Left ventricle myocardium superior (tissue), 1 donor: ENCODE measurements at places on chromosomes 7 and 10. TPM values are rescaled to one million over a fixed set of nuclear protein-coding genes. Genes with fewer than 3 reads are reported as not detected.

Gene PNLIPRP3
- not detected for total RNA-seq

Gene KLLN
- 0.47 TPM for total RNA-seq

Gene CFAP69
- 4.2 TPM for total RNA-seq

Gene METTL27
- total RNA-seq, result 0.27 TPM

Gene KCND2
- total RNA-seq, result 0.07 TPM

Gene PON1
- not detected for total RNA-seq

Gene SP8
- total RNA-seq, result not detected

Gene TCERG1L
- total RNA-seq, result not detected

Gene ZNF467
- total RNA-seq, result 7.8 TPM

Gene BTBD16
- total RNA-seq, result not detected

Gene PTN
- 14.3 TPM for total RNA-seq

Gene ARL5B
- total RNA-seq, result 6.9 TPM

Gene CLRN3
- not detected for total RNA-seq

DNA sequence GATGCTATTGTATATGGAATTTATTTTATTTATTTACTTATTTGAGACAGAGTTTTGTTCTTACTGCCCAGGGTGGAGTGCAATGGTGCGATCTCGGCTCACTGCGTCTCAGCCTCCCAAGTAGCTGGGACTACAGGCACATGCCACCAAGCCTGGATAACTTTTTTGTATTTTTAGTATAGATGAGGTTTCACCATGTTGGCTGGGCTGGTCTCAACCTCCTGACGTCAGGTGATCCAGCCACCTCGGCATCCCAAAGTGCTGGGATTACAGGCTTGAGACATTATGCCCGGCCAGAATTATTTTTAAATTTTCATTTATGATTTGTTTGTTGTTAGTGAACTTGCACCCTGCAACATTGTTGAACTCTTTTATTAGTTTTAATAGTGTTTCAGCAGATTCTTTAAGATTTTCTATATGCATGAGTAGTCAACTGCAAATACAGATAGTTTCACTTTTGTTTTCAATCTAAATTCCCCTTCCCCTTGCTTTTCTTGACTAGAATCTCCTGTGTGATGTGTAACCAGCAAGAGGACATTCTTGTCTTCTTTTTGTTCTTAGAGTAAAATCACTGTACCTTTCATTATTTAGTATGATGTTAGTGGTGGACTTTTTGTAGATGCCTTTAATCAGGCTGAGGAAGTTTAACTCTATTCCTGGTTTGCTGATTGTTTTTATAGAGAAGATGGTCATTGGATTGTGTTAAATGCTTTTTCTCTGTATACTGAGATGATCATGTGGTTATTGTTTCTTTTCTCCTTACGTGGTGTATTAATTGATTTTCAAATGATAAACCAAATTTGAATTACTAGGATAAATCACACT, 27.8 kb downstream of the ZNF33A start:
- no peak for DNase-seq

GRCh38 chr7:109376576-109376975, 806.9 kb downstream of the DNAJB9 start:
- no peak for DNase-seq

- no peak for DNase-seq
Observed at GRCh38 chr7:13725591-13725990, 263.9 kb downstream of the ETV1 start.

DNA sequence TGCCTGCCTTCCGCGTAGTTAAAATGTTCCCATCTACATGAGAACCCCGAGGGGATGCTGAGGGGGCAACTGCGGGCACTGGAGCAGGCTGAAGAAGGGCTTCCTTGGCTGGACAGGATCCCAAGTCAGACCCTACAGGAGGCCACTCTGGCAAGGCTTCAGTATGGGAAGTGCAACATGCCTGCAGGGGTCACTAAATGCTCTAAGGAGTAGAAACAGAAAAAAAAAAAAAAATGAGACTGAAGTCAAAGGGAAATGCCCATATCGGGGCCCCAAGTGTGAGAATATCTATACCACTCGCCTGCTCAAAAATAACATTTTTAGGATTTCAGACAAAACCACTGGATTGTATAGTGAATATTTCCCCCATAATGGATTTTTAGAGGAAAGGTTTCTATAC, 33.5 kb downstream of the FAM204A start:
- DNase-seq, result no peak

- DNase-seq, result no peak
Observed at GRCh38 chr10:62900829-62901571, 84.8 kb upstream of the EGR2 start.

DNA sequence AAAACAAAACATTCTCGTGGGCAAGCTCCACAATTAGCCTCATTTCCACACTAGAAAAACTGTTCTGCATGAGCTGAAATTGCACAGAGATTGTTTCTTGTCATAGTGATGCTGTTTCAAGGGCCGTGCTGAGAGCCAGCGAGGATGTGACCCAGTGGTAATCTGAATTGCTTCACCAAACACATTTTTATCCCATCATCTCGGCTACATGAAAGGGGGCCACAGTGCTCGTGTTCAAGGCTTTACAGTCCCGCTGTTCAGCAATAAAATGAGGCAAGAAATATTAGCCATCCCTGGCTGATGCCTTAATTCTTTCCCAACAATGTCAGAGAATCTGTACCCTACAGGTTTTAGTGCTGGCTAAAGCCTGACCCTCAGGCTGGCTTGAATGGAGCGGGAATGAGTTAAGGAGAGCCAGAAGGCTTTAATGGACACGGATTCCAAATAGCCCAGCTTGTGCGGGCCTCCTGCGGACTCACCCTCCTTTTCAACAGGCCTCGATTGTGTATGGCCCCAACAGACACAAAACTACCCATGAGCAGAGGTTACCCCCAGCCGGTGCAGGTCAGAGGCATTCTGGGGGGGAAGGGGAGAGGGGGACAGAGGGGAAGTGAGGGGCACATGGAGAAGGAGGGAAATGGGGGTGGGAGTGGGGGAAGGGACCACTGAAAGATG, 2.0 kb upstream of the GDF10 start:
- no peak for DNase-seq

- no peak for DNase-seq
Observed at GRCh38 chr7:11290863-11291262, 317.2 kb downstream of the PHF14 start.

- no peak for DNase-seq
Observed at GRCh38 chr7:130758429-130759056, 24.5 kb upstream of the KLF14 start.

DNA sequence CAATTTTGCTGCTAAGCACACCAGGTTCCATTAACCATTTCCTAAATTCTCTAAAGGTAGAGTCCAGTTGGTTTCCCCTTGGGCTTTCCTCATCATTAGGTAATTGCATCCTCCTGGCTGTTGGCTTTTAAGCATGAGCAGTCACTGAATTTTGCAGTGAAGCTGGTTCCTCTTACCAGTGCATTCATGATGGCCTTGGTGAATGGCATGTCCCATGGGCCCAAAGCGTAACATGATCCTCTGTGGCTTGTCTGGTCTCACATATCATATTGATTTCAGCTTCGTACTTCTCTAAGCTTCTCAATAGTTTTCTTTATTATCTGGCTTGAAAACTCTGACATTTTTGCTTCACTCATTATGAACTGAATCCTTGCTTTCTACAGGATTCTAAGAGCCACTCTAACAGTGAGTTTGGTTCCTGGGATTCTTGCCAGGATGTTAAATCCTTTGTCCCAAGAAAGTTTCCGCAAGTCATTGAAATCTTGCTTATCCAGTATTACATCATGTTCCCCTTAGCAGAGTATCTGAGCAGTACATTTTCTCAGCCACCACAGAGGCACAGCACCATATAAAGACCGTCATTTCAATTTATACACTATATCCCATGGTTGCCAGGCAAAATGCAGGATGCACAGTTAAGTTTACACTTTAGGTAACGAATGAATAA, 134.2 kb downstream of the PTN start:
- DNase-seq, result no peak

GRCh38 chr10:119818889-119819270, 53.8 kb downstream of the MCMBP start:
- DNase-seq, result no peak

GRCh38 chr10:108204528-108205305, 1040.2 kb upstream of the SORCS1 start:
- DNase-seq, result no peak

DNA sequence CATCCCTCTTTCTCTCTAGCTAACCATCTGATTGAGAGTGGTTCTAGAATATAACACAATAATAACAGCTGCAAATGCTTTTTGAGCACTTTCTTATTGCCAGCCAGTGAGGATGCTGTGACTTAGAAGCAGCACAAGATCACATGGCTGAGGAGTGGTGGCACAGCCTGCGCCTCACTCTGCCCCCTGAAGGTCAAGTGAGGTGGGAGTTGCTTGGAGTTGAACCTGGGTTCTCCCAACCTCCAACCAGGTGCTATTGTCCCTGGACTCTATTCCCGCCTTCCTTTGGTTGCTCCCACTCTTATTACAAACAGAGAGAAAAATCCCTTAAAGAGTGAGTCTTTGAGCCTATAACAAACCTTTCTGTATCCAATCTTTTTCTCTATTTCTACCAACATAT, 280.3 kb upstream of the PODXL start:
- no peak for DNase-seq

DNA sequence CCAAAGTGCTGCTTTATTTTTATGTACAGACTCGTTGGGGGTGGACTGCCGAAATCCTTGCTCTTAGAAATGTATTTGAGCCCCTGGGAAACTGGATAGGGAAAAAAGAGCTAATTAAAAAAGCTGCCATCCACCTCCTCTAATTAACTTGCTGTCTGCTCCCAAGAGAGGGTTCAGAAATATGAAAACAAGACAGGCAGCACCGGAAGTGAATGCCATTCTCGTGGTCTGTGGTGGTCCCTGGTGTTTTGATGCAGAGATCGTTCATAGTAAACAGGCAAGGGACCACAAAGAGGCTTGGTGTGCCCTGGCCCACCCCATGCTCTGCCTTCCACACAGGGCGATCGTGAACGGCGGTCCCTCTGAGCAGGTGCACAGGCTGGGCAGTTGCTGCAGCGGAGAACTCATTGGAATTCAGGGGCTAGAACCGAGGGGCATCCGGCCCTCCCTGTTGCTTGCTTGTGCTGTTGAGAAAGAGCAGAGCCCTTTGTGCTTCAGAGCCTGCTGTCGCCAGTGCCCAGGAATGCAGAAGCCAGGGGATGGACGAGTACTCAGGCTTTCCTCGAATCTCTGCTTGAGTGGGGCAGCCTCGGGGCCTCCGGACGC, 79.1 kb upstream of the BTBD16 start:
- peak; percentile 46 for DNase-seq

DNA sequence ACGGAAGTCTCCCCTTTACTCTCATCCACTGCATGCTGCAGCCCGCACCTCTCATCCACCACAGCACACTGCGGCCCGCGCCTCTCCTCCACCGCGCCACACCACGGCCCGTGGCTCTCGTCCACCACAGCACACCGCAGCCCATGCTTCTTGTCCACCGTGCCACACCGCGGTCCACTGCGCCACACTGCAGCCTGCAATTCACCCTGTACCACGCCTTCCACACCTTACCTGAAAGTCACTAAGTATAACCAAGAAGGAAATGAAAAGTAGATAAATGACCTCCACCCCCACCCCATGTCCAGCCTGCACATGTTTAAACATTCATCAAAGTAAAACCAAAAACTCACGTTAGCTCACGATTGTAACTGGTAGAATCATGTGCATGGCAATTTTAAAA, 176.1 kb downstream of the DIP2C start:
- DNase-seq, result no peak

GRCh38 chr7:27224983-27225934, 17.3 kb upstream of the EVX1 start:
- peak; percentile 35 for DNase-seq

DNA sequence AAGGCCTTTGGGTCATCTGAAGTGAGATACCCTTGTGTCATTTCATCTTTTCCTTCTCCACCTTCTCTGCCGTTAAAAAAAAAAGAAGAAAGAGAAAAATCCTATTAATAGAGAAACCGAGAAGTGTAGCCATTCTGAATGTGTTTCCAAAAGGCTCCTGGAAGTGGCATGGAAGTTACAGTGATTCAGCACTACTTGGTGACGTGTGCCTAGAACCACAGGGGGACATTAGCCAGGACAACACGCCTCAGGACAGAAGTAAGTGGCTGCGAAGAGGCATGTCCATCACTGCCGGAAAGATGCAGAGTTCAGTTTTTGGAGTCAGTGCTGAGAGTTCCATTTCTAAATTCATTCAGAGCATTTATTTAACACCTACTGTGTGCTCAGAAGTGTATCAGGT, 6.3 kb downstream of the HTRA1 start:
- no peak for DNase-seq

GRCh38 chr7:12158334-12159060, 52.6 kb upstream of the TMEM106B start:
- no peak for DNase-seq

DNA sequence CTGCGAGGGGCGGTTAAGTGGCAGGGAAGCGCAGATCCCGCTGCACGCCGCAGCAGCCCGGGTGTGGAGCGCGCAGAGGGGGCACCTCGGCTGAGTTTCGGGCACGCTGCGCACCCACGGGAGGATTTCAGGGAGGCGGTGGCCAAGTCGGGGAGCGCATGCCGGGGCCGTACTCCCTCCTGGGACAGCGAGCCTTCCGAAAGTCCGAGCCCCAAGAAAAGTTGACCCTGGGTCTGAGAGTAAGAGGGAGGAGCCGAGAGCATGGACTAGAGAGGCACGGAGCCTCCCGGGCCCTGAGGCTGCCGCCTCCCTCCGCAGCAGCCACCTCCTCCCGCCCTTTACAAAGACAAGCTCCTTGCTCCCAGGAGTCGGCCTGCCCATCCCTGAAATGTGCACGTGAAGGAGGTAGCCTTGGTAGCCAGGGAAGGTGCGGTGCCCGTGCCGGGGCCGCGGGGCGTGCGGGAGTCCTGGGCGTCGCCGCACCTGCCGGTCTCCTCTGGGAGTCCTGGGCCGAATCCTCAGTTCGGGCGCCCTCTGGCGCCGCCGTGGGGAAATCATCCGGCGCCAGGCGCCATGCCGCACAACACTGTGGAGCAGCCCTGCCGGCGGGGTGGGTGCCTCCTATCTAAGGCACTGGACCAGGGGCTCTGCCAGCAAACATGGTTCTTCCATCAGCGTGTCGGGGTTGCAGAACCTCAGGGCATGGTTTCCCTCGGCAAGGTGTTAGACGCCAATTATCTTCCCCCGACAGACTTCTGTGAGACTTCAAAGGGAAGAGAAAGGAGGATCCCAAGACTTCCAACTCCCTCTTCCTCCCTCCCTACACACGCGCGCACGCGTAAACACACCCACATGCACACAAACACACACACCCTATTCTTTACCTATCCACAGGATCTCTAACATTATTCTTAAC, 104.0 kb downstream of the TRIL start:
- peak; percentile 90 for DNase-seq

- no peak for DNase-seq
Observed at GRCh38 chr7:46577394-46577793, 656.3 kb upstream of the IGFBP3 start.

DNA sequence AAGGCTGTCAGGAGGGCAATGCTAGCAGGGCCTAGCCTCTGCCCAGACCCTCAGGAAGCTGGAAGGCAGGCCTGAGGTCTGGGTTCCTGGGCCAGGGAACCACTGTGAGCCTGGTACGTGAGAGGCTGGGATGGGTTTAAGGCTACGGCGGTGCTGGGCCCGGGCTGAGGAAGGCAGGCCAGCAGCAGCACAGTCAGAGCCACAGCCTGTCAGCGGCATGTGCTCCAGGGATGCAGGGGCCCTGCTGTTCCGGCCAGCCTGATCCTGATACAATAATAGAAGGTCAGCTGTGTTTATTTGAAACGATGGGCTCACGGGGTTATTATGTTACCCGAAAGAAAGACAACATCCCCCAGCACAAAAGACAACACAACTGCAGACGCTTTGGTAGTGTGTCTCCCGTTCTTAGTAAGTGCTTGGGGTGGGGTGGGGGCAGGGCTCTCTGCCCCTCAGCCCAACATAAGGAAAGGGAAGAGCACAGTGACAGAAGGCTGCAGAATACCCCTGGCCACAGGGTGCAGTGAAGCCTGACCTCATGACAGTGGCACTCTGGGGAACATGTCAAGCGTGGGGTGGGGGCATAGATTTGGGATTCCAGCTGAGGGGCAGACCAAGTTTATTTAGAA, 95.0 kb downstream of the COL13A1 start:
- DNase-seq, result peak; percentile 3
